ENCODE measurements at places on chromosomes 2 and 18.

DNA sequence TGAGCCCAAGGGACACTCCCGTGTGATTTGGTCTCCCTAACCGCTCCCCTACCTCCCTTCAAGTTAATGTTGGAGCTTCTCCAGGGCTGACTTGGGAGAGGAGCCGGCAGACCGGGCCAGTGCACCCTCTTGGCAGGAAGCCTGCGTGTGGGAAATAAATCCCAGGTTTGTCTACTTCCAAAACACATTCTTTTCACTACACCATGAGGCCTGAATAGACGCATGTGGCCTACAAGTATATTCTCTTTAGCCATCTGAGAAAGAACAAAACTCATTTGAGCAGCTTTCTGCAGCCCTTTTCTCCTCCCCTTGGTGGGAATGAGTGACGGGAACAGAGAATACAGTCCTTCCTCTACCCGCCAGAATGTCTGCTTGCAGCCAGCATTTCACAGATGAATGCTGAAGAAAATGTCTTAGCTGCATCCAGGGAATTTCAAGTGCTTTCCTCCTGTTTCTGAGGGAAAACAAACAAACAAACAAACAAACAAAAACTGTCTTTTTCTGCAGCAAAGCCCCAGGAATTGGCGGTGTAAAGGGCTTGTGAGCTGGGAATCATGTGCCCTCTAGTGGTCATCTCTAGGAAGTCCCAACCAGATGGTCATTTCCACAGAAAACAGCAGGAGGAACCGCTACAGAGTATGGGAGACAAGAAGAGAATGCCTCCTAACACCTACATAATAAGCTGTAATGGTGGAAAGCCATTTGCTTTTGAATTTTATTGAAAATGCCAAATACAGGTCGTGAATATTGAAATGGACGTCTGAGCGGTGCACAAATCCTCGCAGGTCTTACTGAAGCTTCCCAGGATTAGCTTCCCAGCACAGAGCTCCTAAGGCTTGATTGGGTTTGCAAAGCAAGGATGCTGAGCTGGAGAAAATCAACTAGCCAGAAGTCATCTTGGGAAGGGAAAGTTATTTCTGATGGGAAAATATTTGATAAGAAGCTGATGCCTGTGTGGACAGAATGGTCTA, 41.2 kb upstream of the DAPL1 start:
- DNase-seq: no peak

DNA sequence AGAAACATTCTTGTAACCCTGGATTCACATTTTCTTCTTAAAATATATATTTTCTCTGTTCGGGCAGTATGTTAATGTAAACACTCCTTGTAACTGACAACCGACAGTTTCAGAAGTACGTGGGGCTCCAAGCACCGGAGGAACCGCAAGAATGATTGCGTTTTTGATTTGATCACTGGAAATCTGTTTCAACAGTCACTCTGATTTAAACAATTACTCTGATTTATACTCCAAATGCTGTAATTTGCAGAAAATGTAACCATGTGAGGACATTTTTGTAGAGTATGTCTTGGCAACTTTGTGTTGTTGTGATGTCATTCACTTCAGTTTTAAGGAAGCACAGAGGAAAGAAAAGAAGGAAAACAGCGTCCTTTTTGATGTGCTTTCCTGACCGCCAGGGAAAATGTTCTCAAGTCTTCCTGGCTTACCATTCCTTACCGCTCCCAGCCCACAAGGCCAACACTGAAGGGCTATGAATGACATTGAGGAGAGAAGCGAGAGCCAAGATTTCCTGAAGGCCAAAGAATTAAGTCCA, 77.7 kb downstream of the APOB start:
- no peak for DNase-seq

- DNase-seq: no peak
These were observed 477.2 kb upstream of the VRK2 start for GRCh38 chr2:57569396-57569795.

- no peak for DNase-seq
These were observed 54.1 kb upstream of the CAVIN2 start for GRCh38 chr2:191901031-191901430.

- no peak for DNase-seq
These were observed 35.5 kb downstream of the STAT1 start for GRCh38 chr2:190978389-190979053.

DNA sequence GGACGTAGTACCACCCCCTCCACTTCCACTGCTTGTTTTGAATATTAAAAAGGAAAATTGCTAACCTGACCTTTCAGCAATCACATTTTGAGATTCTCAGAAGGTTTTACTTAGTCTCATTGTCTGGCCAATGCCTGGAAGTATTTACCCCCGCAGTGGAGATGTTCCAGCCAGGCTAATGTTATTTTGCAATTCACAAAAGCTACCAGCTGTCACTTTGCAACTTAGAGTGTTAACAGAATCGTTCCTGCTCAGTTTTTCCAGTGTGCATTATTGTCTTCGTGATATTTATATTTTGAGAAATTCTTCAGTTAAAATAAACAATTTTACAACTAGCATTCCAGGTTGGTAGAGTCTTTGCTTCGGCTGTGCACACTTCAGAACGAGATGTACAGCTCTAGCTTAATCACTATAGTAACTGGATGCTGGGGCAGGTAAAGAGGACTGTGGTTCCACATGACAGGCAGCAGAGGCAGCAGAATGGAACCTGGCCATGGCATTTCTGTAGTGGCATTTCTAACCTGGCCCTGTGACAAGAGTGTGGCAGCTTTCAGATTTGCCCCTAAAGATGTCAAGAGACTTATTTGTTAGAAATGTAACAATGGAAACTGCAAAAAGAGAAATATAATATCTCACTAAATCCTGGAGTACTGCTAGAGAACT, 85.1 kb downstream of the DTNA start:
- DNase-seq: no peak

DNA sequence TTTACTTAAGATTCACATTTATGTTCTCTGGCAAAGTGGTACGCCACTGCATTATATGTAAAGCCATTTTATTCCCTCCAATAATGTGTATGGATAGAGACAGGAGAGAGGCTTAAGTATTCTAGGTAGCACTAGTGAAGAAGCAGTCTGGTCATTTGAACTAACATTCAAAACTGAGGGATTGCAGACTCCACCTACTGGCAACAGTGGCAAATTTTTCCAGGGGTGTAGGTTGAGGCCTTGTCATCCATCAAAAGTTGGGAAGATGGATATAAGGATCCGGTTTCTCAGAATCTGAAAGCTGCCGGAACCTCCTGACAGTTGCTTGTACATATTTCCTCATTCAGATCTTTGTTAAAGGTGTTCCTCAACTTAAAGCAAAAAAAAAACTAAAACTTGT, 465.5 kb upstream of the FSHR start:
- DNase-seq: no peak

DNA sequence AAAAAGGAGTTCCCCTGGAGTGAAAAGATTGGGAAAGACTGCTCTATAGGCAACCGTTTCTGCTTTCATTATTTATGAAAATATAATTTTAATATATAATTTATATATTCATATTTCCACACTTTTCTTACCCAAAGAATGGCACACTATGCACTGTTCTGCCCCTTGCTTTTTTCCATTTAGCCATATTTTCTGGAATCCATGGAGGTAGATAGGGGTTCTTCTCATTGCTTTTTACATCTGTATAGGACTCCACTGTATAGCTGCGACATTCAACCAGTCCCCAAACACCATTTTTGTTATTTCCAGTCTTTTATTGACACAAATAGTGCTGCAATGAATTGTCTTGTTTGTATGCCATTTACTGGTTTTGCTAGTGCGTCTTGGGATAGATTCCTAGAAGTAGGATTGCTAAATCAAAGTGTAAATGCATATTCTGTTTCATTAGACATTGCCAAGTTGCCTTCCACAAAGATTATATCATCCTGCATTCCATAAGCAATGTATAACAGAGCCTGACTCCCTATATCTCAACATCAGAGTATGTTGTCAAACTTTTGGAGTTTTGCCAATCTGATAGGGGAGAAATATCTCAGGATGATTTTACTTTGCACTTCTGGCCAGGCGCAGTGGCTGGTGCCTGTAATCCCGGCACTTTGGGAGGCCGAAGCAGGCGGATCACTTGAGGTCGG, 26.6 kb upstream of the TCF7L1 start:
- DNase-seq: no peak

DNA sequence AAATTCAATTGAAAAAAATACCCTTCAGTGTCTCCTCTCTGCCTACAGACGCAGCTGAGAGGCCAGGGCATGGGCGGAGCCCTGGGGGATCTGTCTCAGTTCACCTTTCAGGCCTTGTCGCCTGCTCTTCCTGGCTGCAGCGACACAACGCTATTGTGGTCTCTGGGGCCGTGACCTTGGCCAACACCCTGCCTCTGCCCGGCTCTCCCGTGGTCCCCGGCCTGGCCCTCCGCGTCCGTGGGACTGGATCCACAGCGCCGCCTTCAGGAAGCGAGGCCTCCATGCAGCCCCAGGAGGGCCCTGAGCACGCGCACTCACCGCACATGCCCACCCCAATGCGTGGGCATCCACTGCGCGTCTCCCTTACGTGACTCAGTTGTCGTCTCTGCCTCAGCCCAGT, 81.1 kb downstream of the MRPS9 start:
- no peak for DNase-seq

GRCh38 chr2:239264838-239265651, 135.8 kb downstream of the HDAC4 start:
- DNase-seq: no peak

DNA sequence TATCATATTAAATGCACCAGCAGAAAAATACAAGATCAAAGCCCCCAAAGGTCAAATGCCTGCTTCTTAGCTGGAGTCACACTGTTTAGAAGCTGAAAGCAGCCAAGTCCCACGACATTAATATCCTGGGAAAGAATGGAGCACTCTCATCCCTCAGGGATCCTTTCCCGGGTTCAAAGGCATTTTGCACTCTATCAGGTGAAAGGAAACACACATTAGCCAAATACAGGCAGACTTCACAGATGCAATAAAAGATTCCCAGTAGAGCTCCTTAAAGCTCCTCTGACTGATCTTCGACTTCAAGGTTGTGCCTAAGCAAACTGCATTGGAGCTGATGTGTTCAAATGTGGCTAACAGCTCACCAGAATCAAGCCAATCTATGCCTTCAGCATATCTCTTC, 158.4 kb downstream of the RNF152 start:
- DNase-seq: no peak

DNA sequence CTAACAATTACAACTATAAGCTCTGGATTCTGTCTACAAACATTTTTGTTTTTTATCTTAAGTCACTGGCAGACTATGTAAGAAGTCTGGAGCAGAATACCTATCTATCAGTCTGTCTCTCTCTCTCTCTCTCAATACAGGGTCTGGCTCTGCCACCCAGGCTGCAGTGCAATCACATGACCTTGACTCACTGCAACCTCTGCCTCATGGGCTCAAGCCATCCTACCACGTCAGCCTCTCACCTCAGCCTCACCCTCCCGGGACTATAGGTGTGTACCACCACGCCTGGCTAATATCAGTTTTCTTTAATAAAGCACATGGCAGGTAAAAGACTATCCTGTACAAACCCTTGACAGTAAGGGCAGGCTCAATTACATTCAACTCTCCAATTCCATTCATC, 96.9 kb downstream of the OSBPL1A start:
- no peak for DNase-seq

- DNase-seq: no peak
These were observed 73.4 kb upstream of the CHAC2 start for GRCh38 chr2:53694096-53694771.

GRCh38 chr2:143839456-143839855, 680.5 kb downstream of the ZEB2 start:
- no peak for DNase-seq

GRCh38 chr2:100895402-100895801, 75.5 kb downstream of the NPAS2 start:
- no peak for DNase-seq

DNA sequence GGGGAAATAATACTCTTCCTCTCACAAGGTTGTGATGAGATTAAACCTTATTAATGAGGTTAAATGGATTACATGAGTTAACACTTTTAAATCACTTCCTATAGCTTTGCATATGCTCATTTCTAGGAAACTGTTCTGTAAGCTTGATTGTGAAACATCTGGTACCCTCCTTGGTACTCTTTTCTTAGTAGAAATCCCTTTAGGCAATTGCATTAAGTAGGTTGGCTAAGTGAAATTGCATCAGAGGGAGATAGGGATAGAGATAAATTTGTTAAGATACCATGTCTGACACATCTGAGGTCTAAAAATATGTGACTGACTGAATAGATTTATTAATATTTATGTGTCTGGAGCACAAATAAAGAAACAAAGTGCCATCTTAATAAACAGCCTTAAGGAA, 275.9 kb upstream of the MAP2 start:
- no peak for DNase-seq

- no peak for DNase-seq
These were observed 235.9 kb downstream of the GULP1 start for GRCh38 chr2:188527581-188527993.

GRCh38 chr2:25842155-25842554, 36.1 kb downstream of the ASXL2 start:
- no peak for DNase-seq

DNA sequence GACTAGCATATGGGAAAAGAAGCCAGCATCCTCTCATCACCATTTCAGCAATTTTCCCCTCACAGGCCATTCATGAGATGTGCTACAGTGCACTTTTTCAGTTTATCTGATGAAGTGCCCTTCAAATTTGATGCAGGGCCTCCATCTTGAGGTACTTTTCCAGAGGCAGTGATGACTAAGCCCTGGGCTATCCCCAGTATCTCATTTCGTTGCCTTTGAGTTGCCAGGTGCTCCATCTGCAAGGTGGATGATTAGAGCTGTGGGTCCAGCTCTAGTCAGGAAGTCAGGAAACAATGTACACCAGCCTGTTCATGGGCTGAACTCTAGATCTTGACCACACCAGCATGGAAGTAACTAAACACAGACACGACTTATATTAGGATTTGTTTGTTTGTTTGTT, 425.2 kb downstream of the METTL4 start:
- DNase-seq: no peak

DNA sequence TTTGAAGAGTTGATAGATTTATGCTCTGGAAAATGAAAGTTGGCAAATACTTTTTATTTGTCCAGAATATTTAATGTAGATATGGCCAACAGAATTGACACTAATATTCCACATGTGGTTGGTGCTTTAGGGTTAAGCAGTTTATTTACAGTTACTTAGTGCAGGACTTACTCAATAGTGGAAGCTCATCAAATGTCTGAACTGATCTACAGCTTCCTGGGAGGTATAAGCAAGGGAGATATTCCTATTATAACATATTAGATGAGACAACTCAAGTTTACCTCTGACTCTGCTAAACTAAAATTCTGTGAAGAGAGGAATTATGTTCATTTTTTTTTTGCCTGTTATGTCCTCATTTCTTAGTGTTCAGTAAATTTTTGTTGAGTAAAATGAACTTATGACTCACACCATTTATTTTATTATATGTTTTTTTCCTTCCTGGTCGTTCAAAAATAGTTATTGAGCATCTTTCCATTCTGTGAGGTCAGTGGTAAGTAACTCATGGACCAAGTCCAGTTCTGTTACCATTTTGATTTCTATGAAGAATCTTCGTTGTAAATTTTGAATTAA, 13.6 kb downstream of the ABI2 start:
- DNase-seq: no peak

GRCh38 chr18:61639886-61640285, 252.9 kb downstream of the RNF152 start:
- DNase-seq: no peak

All from AG09319 (cell line).